Fibroblast of the conjunctiva (primary cell): ENCODE measurements at places on chromosomes 3 and 15.

DNA sequence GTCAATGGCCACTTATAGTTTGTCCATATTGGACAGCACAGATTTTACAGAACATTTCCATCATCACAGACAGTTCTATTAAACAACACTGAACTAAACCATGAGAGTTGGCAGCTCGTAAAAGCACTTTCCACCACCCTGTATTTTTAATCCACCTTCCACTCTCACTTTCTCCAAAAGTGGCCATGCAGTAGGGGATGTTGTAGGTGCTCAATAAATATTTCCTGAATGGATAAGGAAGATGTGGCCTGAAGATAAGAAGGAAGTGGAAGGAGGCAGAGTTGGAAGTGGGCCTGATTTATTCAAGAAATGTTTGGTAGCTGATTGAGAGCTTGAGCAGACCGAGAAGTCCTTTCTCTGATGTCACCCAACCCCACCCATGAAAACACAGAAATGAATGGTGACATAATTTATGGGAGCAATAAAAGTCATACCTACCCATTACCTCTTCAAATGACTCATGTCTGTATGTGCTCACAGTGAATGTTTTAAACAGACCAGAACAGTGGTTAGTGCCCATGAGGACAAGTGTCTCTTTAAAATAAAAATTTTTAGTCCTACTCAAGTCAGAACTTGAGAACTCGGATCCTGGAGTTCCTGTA lies 39.6 kb upstream of the CTNNB1 start:
- DNase-seq: no peak

DNA sequence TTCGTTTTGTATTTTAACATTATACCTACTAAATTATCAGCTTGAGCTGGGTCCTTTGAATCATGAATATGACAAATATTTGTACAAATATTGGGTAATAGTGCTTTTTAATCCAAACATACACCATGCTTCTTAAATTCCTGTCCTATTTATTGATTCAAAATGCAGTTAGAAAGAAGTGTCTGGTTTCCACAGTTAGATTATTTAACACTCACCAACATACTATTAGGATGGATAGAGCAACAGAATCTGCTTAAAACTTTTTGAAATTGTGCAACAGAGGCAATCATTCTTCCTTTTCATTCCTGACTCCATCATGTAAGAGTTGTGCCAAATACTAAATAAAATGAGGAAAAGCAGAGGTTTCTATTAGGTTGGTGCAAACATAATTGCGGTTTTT lies 281.2 kb downstream of the LSAMP start:
- DNase-seq: no peak

DNA sequence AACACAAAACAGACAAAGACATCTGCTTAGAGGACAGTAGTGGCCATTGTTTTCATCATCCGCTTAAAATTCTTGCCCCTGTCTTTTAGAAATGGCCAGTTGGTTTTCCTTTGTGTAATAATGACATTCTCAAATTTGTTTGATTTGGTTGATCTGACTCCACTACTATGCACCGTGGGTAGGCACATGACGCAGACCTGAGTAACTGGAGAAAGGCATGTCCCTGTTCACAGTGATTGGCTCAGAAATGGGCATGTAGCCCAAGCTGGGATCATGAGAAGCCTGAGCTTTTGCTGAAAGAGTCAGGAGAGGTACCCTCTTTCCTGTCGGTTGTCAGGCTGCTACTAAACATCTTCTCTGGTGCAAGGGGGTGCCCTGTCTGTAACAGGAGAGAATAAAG lies 36.6 kb upstream of the MAGI1 start:
- no peak for DNase-seq

- no peak for DNase-seq
Observed at GRCh38 chr3:42192334-42193200, 73.4 kb downstream of the CCK start.

DNA sequence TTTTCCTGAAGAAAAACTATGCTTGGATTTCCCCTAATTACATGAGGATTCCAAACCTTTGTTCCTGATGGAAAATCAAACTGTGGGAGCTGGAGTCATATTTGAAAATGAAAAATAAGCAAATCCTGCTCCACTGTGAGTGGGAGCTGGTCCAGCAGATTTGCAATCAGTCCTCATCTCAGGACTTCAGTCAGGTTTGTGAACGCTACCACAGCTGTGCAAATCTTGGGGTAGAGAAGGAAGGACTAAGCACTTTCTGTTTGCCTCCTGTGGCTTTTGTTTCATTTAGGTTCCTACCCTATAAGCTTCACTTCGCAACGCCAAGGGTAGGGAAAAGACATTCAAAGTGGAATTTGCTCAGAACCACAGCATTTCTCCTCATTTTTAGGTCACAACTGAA lies 238.2 kb downstream of the TUSC7 start:
- no peak for DNase-seq

DNA sequence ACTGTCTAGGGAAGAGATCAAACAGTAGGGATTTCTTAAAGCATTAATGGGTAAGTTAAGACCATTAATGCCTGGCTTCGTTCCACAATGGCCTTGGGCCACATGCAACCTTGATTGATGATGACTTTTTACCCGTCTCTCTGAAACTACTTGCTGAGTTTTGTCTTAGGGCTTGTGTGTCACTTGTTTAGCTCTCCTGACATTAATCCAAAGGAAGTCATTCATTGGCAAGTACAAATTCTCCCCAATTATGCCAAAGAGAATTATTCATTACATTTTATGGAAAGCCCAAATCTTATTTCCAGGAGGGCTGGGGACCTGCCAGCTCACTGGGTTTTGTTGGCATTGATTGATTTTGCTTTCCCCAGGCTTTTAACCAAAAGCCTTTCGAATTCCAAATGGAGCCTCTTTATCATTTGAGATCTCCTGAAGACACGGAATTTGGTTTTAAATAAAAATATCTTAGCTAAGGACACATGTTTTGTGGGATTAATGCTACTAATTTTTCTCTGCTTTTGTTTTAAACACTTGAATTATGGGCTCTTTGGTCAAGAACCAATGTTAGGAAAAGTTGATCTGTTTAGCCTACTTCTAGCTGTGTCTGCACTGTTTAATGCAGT lies 40.7 kb downstream of the SERPINI1 start:
- DNase-seq: no peak

- DNase-seq: no peak
Observed at GRCh38 chr3:72312339-72312738, 527.4 kb upstream of the PROK2 start.

- DNase-seq: no peak
Observed at GRCh38 chr3:16319307-16319706, 54.3 kb downstream of the OXNAD1 start.

GRCh38 chr3:9330166-9330703 lies 32.6 kb upstream of the THUMPD3 start:
- no peak for DNase-seq

DNA sequence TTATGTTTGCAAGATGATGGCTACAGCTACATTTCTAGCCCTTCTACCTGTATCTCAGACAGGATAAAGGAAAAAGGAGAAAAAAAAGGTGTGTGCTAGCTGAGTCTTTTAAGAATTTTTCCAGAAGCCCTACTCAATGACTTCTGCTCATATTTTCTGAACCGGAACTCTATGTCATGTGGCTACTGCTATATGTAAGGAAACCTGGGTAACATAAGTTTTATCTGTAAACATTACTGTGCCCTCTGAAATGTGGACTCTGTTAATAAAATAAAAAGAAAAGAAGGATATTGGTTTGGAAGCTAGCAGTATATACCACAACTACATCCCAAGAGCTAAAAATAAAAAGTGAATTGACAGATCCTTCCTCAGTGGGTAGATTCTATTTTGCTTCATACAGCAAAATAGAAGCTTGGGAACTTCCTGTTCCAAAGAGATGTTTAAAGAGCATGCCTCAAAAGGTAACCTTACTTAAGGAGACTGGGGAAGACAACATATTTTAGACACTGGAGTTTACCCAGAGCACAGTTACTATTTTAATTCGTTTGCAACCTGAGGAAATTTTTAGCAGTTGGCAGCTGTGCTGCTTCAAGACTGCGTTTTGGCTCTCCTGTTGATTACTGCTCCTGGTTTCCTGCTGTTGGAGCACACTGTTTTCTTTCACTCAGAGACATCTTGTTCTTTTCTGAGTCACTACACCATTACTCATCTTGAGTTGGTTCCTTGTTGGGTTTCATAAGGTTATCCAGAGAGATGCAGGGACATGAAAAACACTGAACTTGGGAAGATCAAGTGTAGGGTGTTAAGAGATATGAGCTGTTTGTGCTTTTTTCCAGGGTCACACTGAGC lies 280.7 kb downstream of the NFKBIZ start:
- peak; percentile 66 for DNase-seq

GRCh38 chr3:139627759-139628158 lies 50.0 kb downstream of the NMNAT3 start:
- DNase-seq: no peak

DNA sequence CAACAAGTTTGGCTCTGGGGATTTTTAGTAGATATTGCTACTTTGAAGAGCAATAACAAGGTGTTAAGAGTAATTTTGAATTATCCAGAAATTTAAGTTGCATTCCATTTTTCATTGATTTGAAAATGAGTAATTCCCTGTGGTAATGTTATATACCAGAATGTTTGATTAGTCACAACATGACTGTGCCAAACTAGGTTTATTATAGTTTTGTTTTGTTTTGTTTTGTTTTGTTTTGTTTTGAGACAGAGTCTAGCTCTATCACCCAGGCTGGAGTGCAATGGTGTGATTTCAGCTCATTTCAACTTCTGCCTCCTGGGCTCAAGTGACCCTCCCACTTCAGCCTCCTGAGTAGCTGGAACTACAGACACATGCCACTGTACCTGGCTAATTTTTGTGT lies 40.7 kb downstream of the CNOT10 start:
- no peak for DNase-seq
